Mesothelial cell of epicardium (in vitro differentiated cells): ENCODE measurements at places on chromosomes 3 and 15. TPM values are rescaled to one million over a fixed set of nuclear protein-coding genes. Genes with fewer than 3 reads are reported as not detected.

The C3orf20 gene
- 0.09 to 0.13 TPM (median 0.11 TPM) in 3 replicates for total RNA-seq

The MAPKAPK3 gene
- 33.6 to 36.8 TPM (median 35.9 TPM) in 3 replicates for total RNA-seq

The IL12A gene
- not detected in 3 replicates for total RNA-seq

The HYKK gene
- total RNA-seq: 5.6 to 7.0 TPM (median 6.0 TPM) in 3 replicates

DNA sequence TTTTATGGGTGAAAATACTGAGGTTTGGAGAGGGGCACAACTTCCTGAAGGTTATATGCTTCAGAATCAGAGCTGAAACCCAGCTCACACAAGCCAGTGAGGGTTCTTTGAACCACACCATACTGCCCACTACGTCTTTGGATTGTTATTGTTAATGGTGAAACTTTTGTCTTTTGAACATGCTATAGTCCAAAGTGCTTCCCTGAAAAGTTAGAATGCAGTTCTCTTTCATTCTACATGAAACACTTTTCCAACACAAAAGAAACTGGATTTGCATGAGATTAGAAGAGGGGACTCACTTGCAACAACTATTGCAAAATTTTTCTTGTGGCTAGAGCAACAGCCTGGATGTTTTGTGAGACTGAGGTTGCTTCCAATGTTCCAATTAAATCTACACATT lies 473.6 kb downstream of the SOX2 start:
- no peak overlapping the region for H3K4me3 ChIP-seq
- peaks cover 8% of the 10 kb centered on the region for H3K4me1 ChIP-seq
- no peak for DNase-seq
- H3K27ac ChIP-seq: no peak overlapping the region
- H3K36me3 ChIP-seq: no peaks in the 10 kb centered on the region

- H3K27ac ChIP-seq: no peak overlapping the region
- no peak overlapping the region for H3K4me3 ChIP-seq
- H3K4me1 ChIP-seq: peaks cover 25% of the 10 kb centered on the region
- peaks cover 5% of the 10 kb centered on the region for H3K27me3 ChIP-seq
- no peaks in the 10 kb centered on the region for H3K36me3 ChIP-seq
These were observed 2.6 kb upstream of the NSMCE3 start for GRCh38 chr15:29272219-29272618.

- H3K27me3 ChIP-seq: no peaks in the 10 kb centered on the region
- H3K4me3 ChIP-seq: no peak overlapping the region
- no peak overlapping the region for H3K27ac ChIP-seq
- DNase-seq: no peak
These were observed 31.0 kb downstream of the HEG1 start for GRCh38 chr3:125024817-125025216.

DNA sequence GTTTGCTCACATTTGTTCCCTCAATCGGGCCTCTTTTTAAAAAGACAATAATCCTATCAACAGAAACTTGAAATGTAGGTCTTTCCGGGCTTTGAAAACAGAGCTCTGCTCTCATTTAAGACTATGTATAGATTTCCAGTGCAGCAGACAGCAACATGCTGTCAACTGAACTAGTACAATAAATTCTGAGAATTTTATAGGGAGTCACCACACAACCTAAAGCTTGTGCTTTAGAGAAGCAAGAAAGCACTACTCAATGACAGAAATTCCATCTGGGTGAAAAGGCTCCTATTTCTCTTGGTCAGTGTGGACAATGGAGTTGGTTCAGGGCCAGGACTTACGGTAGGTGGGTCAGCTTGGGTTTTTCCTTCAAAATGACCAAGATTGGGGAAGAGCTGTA lies 583.5 kb downstream of the ROBO1 start:
- no peaks in the 10 kb centered on the region for H3K36me3 ChIP-seq
- no peaks in the 10 kb centered on the region for H3K27me3 ChIP-seq
- no peak for DNase-seq
- peaks cover 6% of the 10 kb centered on the region for H3K4me1 ChIP-seq
- no peak overlapping the region for H3K4me3 ChIP-seq

- no peaks in the 10 kb centered on the region for H3K36me3 ChIP-seq
- H3K27me3 ChIP-seq: peaks cover 22% of the 10 kb centered on the region
- no peak overlapping the region for H3K27ac ChIP-seq
- DNase-seq: no peak
- no peak overlapping the region for H3K4me3 ChIP-seq
- H3K4me1 ChIP-seq: peaks cover 6% of the 10 kb centered on the region
These were observed 147.6 kb downstream of the KLF13 start for GRCh38 chr15:31474059-31474868.

DNA sequence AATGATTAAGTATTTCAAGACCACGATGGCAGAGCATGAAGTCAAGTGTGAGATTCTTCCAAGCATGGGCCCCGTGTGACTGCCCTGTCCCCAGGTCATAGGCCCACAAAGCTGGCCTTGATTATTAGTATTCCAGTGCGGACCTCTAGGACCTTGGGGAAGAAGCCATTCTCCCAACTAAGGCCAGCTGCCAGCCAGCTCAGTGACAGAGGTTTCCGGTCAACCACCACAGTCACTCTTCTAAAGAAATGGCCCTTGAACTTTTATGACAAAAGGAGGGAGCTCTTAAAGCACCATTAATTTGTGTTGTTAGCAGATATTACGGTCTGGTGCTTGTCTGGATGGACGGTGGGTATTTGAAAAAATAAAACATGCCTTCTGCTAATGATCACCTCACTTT lies 28.0 kb downstream of the FAM3D start:
- H3K4me3 ChIP-seq: no peak overlapping the region
- no peak overlapping the region for H3K27ac ChIP-seq
- DNase-seq: no peak
- no peaks in the 10 kb centered on the region for H3K36me3 ChIP-seq

- no peak overlapping the region for H3K4me3 ChIP-seq
- H3K36me3 ChIP-seq: no peaks in the 10 kb centered on the region
- peaks cover 3% of the 10 kb centered on the region for H3K4me1 ChIP-seq
- peaks cover 11% of the 10 kb centered on the region for H3K27me3 ChIP-seq
- no peak overlapping the region for H3K27ac ChIP-seq
These were observed 17.6 kb upstream of the PAQR9 start for GRCh38 chr3:142981108-142981507.

DNA sequence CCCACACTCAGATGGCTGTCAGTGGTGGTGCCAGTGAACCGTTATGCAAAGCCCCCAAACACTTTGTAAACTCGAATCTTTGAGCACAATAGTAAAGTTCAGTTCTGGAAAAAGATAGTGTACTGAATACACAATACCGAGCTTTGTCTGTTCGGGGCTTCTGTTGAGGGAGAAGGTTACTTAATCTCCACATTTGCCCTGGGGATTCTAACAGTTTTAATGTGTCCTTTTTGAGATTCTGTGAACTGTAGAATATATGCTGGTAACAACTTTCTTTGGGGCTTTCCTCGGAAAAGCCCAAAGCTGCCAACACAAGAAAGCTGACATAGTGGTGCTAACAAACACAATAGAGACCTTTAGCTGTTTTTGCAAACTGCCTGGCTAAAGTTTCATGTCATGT lies 686.5 kb downstream of the ROBO1 start:
- H3K36me3 ChIP-seq: no peaks in the 10 kb centered on the region
- H3K4me1 ChIP-seq: peaks cover 5% of the 10 kb centered on the region
- no peak for DNase-seq
- no peaks in the 10 kb centered on the region for H3K27me3 ChIP-seq
- no peak overlapping the region for H3K27ac ChIP-seq
- no peak overlapping the region for H3K4me3 ChIP-seq

- peak overlapping the region; percentile 93 for H3K27ac ChIP-seq
- H3K4me3 ChIP-seq: peak overlapping the region; percentile 37
- H3K4me1 ChIP-seq: peaks cover 57% of the 10 kb centered on the region
- no peaks in the 10 kb centered on the region for H3K36me3 ChIP-seq
- H3K27me3 ChIP-seq: no peaks in the 10 kb centered on the region
- no peak for DNase-seq
These were observed 13.9 kb downstream of the PLXND1 start for GRCh38 chr3:129592381-129593131.

DNA sequence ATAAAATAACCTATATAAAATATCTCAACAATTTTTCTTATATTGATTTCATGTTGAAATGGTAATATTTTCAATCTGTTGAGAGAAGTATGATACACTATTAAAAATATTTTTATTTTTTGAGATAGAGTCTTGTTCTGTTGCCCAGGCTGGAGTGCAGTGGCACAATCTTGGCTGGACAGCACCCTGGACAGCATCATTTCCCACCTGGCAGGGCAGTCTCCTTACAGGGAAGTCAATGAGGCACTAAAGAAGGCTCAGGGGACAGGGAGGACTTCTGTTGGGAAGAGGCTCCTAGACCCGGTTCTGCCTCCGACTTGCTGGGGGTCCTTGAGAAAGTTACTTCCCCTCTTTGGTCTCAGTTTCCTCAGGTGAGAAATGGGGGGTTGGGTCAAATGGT lies 9.4 kb downstream of the GOLGA6L2 start:
- no peaks in the 10 kb centered on the region for H3K4me1 ChIP-seq

GRCh38 chr3:25476639-25477038 lies 48.6 kb downstream of the RARB start:
- peaks cover 78% of the 10 kb centered on the region for H3K4me1 ChIP-seq
- no peak for DNase-seq
- no peak overlapping the region for H3K4me3 ChIP-seq

DNA sequence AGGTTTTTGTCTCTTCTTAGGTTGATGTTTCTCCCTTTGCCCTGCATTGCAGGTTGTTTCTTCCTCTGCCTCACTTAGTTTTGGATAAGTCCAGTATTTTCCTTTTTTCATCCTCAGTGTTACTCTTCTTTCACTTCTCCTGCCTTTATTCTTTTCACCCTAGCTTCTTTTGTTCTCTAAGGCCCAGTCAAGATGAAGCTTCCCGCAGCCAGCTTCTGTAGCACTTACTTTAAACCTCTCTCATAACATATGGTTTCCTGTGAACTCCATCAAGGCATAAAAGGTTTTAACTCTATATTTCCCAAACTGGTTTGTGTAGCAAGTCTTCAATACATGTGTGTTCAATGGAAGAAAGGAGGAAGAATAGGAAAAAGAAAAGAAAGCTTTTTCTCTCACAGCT lies 54.1 kb downstream of the TP63 start:
- DNase-seq: no peak
- peaks cover 45% of the 10 kb centered on the region for H3K4me1 ChIP-seq
- H3K4me3 ChIP-seq: no peak overlapping the region
- H3K36me3 ChIP-seq: no peaks in the 10 kb centered on the region
- H3K27me3 ChIP-seq: no peaks in the 10 kb centered on the region
